ENCODE measurements at places on chromosomes 7 and 10.

DNA sequence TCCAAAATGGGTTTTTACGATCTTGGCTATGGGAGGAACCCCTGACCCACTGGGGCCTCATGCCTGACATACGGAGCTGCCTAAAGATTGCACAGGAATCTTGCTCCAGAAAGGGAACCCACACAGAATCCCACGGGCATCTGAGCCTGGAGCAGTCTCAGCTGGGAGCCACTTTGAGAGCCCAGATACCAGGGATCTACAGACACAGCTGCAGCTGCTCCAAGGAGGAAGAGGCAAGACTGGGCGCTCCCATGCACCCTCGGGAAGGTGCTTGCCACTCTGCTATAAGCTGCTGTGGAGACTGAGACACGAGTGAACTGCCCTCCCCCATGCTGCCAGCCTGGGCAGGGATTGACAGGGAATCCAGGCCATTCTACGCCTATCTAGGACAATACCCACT, 202.5 kb downstream of the REEP3 start:
- DNase-seq: no peak

DNA sequence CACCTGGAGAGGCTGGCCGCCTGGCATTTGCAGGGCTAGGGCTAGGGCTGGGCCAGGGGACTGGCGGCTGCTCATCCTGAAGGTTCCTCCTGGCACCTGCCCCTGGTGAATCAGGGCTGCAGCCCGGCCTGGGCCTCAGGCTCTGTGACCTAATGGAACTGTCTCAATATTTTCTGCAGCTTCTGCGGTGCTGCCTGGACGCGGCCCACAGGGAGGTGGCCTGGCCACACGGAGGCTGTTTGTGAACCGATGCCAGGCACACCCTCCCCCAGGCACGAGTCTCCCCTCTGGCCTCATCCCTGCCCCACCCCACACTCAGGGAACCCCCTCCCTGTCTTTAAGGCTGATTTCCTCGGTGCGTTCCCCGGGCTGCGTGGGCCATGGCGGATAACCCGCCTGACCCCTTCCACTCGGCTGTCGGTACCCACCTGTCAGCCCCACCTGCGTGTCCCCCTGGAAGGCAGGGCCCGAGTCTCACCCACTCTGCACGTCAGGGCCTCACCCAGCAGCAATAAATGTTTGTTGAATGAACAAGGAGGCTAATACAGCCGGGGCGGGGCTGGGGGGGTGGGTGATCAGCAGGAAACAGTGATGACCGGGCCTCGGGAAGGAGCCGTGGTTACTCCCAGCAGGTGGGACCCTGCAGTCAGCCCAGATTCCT, 54.5 kb upstream of the DNAJB6 start:
- DNase-seq: peak; percentile 72

GRCh38 chr7:128318691-128319090, 25.0 kb downstream of the RBM28 start:
- no peak for DNase-seq

GRCh38 chr10:127776816-127777215, 39.8 kb downstream of the FOXI2 start:
- DNase-seq: no peak

- DNase-seq: peak; percentile 63
Measured at GRCh38 chr7:149261316-149261828, 624 bp upstream of the ZNF783 start.
